ENCODE measurements at places on chromosomes 1 and 21.

DNA sequence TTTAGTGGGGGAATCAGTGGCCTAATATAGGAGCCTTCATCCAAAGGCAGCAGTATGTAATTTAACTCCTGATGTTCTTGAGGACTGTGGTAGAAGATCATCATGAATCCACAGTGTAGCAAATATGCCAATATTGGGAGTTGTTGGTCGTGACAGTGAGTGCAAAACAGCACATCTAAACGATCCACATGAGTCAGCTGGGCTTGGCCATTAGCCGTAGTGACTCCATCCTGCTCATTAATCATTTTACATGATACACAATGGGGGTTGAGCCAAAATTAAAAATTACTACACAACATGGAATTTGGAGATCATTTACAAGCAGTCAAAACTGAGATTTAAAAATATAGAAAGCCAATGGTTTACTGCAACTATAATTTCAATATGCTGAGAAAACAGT, 653.9 kb upstream of the CAMK1G start:
- ATAC-seq = peak; percentile 60

GRCh38 chr1:41024953-41025352, 3.4 kb upstream of the SLFNL1 start:
- no peak for ATAC-seq

DNA sequence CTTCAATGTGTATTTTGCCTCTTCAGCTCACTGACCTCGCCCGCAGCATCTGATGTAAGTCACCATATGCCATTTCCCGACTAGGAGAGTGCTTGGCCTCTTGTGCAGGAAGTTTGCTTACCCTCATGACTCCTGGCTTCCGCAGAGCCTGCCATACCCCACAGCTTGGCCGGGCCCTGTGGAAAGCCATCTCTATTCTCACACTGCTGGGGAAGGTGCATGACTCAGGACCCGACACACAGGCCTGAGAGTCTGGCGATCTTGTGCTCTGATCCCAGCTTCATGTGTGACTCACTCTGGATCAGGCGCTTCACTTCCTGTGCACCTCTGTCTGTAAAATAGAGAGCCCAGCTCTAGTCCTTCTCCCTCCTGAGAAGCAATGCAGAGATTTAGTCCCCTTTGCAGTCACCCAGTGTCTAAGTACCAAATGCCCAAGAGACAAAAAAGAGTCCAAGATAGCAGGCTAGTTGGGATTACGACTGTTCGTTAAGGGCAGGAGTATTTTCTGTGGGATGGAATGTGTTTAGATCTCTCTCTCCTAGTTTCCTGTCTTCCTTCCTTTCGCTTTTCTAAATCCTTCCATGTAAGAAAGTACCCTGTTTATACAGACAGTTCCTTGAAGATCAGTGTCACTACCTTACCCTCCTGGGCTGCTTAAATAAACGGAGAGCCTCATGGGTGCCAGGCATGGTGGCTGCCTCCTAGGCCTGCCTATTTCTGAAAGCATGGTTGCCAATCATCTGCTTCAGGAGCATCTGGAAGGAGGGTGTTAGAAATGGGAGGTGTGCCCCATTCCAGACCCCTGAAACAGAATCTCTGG, 62.8 kb upstream of the KIF26B start:
- peak; percentile 99 for ATAC-seq

DNA sequence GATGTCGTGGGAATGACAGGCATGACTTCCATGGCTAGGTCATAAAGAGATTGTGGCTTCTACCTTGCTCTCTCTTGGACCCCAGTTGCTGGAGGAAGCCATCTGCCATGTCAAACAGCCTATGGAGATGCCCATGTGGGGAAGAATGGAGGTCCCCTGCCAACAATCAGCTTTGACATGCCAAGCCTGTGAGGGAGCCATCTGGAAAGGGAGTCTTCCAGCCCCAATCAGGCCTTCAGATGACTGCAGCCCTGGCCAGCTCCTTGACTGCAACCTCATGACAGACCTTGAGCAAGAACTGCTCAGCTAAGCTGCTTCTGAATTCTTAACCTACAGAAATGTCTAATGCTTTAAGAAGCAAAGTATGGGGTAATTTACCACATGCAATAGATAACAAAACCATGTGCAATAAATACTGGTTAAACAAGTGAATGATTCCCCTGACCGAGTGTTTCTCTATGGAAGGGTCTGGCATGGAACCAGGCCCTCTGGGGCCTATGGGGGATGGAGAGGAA, 187.1 kb downstream of the HIVEP3 start:
- ATAC-seq = no peak

DNA sequence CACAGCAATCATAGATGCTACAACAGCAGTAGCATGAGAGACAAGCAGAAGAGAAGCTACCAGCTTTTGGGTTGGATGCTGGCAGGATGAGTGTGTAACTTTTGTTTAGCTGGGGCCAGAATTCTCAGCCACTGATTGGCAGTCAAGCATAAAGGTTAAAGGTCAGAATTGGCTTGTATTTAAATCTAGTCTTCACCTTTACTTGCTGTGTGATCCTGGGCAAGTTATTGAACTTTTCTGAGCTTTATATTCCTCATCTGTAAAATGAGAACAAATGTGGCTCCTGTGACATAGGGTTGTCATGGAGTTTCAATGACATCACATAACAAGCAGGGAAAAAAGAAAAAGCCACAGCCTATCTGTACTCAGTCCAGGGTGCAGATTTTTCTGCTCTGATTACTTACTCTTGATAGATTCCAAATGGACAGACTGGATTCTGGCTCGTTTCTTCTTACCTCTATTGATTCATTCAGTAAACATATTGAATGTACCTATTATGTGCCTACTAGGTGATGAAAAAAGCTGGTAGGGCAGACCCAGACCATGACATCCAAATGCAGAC, 2.8 kb upstream of the AZIN2 start:
- no peak for ATAC-seq

GRCh38 chr1:240282061-240282830, 190.6 kb downstream of the FMN2 start:
- ATAC-seq = no peak

- no peak for ATAC-seq
Observed at GRCh38 chr1:180310095-180310494, 80.0 kb downstream of the LHX4 start.

GRCh38 chr1:30948278-30948677, 39.7 kb upstream of the SDC3 start:
- no peak for ATAC-seq

DNA sequence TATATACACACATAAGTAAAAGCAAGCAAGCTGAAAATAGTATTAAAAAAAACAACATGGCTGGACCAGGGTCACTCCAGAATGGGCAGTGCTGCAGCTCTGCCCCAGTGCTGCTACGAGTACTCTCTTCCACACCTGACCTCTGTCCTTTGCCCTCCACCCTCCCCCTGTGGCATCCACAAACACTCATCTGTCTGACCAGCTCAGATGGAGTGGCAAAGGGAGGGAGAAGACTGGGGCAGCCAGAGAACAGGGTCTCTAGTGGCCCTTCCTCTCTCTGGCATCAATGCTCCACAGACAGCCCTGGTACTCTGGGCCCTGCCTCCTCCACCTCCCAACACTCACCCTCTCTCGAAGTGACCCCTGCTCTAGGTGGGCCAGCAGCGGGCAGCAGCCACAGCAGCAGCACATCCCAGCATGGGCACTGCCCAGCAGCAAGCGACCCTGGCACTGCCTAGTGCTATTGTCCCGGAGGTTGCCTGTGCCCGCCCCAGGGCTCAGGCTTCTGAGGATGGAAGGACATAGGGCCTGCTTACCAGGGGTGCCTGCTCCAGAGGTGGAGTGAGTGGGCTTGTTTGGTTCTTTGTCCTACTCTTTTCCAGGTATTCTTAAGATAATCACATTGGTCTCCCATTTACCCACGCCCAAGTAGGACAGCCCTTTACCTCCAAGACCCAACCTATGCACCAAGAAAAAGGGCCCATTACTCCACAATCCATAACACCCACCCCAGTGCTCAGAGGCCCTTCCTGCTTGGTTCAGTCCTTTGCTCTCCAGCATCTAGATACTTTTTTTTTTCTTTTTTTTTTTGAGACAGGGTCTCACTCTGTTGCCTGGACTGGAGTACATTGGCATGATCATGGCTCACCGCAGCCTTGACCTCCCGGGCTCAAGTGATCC, 6.2 kb downstream of the ARHGEF2 start:
- ATAC-seq = no peak

GRCh38 chr1:198701766-198702539, 63.1 kb downstream of the PTPRC start:
- ATAC-seq = no peak

- no peak for ATAC-seq
Observed at GRCh38 chr1:119861547-119861946, 34.8 kb downstream of the ADAM30 start.

- no peak for ATAC-seq
Observed at GRCh38 chr1:93007941-93008577, 46.8 kb upstream of the DIPK1A start.

DNA sequence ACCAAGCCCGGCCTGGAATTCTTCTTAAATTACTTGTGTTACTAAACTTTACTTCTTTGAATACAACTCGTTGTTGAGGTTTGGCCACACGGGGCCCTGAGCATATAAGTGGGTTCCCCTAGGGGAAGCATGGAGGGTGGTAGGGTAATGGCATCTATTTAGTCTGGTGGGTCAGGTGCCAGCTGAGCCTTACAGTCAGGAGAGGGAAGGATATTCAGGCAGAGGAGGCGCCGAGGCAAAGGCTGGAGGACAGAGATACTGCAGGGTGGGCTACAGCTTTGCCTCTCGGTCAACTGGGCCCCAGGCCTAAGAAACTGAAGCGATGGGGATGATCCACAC, 424 bp upstream of the NECAP2 start:
- ATAC-seq = no peak

DNA sequence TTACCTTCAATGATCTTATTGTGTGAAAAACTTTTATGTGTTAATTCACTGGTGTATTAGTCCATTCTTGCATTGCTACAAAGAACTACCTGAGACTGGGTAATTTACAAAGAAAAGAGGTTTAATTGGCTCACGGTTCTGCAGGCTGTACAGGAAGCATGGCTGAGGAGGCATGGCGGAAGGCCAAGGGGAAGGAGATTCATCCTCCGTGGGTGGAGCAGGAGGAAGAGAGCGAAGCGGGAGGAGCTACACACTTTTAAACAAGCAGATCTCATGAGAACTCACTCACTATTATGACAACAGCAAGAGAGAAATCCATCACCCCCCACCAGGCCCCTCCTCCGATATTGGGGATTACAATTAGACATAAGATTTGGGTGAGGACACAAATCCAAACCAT, 44.2 kb upstream of the RGS7 start:
- no peak for ATAC-seq

DNA sequence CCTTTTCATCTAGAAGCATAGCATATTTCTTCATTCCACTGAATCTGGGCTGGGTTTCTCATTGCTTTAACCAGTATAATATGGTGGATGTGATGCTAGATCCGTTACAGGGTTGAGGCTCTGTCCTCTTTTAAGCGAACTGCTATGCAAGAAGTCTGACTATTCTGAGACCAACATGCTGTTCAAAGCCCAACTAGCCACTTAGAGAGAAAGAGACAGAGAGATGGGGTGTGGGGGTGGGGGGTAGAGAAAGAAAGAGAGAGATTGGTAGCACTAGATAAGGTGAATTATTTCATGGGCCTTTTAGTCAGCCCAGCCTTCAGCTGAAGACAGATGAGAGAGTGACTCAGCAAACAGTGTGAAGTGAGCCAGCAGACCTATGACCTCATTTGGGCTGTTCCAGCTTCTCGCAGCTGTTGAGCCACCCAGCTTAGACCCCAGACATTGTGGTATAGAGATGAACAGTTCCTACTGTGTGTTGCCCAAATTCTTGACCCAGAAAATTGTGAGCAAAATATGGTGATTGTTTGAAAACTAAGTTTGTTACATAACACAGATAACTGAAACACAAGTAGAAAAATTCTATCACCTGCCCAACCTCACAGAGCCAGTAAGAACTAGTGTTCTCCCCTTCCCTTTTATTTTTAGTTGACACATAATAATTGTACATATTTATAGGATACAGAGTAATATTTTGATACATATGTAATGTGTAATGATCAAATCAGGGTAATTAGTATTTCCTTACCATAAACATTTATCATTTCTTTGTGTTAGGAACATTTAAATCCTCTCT, 40.7 kb upstream of the PRKACB start:
- ATAC-seq = peak; percentile 90

DNA sequence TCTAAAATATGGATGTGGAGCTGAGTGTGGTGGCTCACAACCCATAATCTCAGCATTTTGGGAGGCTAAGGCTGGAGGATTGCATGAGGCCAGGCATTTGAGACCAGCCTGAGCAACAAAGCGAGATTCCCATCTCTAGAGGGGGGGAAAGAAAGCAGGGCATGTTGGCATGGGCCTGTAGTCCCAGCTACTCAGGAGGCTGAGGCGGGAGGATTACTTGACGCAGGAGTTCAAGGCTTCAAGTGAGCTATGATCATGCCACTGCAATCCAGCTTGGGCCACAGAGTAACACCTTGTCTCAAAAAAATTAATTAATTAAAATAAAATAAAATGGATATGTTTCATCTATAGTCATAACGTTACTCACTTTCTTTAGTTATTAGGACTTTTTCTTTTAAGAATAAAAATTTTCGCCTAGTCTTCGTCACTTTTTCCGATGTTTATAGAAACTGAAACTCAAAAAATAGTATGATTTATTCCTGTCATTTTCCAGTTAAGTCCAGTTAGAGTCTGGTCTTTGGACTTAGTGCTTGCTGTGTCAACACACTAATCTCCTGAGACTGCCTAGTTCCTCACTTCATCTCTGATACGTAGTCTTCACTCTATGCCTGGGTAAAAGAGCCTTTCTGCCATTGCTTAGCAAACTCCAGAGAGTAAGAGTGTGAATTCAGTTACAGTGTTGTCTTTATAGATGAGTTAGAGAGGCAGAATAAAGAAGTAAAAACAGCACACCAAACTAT, 28.0 kb downstream of the IARS2 start:
- ATAC-seq = no peak

- no peak for ATAC-seq
Observed at GRCh38 chr1:212951947-212952640, 1.8 kb downstream of the VASH2 start.

- ATAC-seq = no peak
Observed at GRCh38 chr1:157151073-157151472, 12.9 kb upstream of the ETV3 start.

DNA sequence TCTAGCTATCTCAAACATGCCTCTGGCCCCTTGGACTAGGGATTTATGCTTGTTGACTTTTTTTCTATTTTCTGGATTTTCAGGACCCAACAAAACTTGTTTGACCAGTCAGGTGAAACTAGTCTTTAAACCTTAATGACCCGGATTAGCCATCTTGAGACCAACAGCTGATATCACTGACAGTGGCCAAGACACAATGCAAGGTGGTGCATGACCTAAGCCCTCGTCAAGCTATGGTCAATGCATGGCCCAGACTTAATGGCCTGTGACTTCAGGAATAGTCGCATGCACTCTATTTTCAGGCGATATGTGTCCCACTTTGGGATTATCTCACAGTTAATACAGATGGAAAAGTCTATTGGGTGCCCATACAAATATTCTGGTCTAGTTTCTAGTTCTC, 190.4 kb downstream of the ZBTB18 start:
- no peak for ATAC-seq

DNA sequence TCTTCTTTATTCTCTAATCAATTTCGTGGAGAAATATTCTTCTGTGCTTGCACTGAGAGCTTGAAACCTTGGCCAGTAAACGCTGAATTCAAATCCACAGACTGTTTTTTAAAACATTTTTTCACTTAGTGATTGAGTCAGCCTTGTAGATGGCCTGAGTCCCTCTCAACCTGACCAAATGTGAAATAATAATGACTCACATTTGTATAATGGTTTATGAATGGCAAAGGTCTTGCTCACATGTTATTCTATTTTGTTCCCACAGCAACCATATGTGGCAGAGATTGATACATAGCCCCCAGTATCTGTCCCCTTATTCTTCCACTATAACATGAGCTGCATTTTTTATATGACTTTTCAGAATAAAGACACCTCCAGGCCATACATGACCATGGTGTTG, 47.8 kb upstream of the CCDC190 start:
- ATAC-seq = peak; percentile 60

- ATAC-seq = no peak
Observed at GRCh38 chr21:41559658-41560631, 52.0 kb upstream of the TMPRSS2 start.

Measured in motor neuron (in vitro differentiated cells).